ENCODE measurements at places on chromosomes 3 and 15.

DNA sequence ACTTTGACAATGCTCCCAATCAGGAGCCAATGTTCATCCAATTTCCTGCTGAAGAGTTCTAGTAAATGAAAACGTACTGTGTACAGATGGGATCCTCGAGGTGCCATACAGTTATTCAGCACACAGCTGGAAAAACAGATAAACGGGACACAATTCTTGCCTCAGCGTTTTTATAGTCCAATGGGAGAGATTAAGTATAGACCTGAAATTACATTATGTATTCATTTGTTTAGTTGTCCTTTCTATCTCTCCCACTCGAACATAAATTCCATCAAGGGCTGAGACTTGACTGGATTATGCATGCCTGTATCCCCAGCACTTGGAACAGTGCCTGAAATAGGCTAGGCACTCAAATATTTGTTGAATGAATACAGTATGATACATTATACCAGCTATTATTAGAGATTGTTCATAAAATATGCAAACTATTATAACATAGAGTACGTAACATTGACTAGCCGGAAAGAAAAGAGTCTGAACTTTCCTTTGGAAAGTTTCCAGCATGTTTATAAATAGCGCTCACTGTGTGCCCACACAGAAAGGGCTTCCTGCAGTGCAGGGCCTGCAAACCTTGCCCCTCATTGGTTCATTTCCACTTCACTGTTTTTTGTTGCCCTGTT, 27.4 kb upstream of the SNTN start:
- no peak for DNase-seq

- DNase-seq = no peak
Observed at GRCh38 chr3:124118397-124118796, 126.5 kb upstream of the ROPN1 start.

DNA sequence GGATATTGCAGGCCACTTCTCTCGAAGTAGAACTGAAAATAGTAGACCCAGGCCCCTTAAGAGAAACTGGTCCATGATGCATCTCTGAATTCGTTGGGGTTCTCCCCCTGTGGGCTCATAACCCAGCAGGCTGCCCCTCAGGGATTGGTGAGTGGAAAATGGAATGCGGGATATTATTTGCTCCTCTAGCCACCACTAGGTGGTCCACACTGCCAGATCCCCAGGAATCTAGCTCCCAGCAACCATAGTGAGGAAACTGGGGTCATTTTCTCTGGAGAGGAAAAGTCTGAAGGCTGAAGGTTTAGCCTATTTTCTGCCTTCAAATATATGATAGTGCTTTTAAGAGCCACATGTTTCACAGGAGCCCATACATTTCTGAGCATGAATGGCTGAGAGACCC, 6.7 kb downstream of the CX3CR1 start:
- no peak for DNase-seq

- DNase-seq = no peak
Observed at GRCh38 chr15:30675126-30675525, 49.2 kb downstream of the ARHGAP11B start.

GRCh38 chr3:52091586-52092270, 35.4 kb upstream of the DUSP7 start:
- no peak for DNase-seq

DNA sequence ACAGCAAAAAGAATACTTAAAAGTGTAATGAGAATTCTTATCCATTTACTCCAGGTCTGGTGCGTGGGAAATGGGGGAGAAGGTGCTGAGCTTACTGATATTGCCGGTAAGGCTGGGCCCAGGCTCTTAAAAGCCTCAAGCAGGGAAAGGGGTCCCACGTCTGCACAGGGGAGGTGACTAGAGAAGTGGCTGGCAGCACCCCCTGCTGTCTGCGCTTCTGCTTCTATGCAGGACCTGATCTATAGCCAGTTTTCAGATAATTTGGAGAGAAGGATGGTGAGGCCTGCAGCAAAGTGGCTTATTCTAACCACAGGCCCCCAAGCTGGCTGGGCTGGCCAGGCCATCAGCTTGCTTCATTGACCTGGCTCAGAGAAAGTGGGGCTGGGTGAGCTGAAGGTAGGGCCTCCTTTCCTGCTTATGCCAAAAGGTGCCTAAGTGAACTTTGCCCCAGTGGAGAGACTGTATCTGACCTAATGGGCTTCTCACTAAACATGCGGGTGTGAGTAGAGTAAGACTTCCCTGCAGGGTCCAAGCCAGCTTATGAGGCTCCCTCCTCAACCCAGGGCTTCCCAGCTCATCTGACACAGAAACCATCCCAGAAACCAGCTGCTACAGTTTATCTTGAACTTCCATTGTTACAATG, 30.9 kb upstream of the ATP1B3 start:
- no peak for DNase-seq

DNA sequence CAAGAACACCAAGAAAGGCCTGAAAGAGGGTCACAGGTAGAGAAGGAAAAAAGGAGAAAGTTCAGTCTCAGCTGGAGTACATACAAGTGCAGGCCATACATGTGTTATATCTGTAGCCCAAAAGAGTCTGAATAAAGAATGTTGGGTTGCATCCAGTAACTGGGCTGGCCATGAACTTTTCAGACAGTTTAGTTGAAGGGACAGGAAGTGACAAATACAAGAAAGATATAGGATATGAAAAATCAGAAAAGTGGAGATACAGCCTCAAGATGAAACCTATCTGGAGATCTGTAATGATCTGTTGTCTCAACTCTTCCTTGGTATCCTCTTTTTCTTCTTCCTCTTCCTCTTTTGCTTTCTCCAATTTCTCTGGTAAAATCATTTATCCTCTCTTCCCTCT, 671.7 kb downstream of the MECOM start:
- no peak for DNase-seq

- no peak for DNase-seq
Observed at GRCh38 chr3:11655196-11655928, 11.6 kb upstream of the VGLL4 start.

DNA sequence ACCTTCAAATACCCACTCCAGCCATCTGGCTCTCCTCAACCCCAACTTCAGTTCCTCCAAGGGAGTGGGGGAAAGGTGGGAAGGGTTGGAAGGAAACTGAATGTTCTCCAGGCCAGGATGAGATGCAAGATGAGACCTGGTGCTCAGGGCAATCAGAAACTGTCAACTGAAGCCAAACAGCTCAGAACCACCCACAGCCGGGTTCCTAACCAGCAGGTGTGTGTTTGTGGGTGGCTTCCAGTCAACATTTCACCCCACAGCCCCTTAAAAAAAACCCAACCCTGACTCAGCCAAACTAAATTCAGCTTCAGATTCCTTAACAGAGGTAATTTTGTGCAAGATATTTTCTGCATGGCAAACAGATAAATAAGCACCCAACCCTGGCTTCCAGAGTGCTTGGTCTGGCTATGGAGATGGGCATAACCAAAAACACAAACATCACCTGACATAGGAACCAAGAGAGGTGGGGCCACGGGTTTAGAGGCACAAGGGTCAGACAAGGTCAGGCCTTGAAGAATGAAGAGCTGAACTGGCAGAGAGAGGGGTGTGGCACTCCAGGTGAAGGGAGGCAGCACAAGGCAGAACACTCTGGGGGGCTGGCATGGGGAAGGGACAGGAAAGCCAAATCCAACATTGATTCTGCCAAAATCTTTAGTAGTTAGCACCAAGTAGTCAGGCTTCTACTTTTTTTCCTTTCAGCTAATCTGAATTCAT, 34.7 kb downstream of the ZNF445 start:
- DNase-seq = no peak

DNA sequence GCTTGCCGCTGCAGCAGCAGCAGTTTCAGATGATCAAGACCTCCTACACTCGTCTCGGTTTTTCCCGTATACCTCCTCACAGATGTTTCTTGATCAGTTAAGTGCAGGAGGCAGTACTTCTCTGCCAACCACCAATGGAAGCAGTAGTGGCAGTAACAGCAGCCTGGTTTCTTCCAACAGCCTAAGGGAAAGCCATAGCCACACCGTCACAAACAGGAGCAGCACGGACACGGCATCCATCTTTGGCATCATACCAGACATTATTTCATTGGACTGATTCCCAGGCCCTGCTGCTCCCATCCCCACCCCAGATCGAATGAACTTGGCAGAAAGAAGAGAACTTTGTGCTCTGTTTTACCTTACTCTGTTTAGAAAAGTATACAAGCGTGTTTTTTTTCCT, 17.6 kb downstream of the CALML4 start:
- DNase-seq = no peak

DNA sequence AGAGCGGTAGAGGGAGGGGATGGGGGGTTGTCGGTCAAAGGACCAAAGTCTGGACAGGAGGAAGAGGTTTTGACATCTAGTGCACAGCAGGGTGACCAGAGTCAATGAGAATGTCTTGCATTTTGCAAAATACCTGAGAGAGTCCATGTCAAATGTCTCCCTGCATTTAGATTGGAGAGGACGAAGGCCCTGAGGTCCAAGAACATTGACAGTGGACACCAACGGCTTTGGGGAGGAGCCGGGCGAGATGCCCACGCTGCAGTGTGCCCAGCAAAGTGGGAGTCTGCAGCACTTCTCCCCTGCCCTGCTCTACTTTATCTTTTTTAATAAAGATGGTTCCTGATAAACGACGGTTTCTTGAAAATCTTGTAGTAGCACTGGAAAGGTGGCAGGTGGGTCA, 67.4 kb upstream of the TAMM41 start:
- no peak for DNase-seq

DNA sequence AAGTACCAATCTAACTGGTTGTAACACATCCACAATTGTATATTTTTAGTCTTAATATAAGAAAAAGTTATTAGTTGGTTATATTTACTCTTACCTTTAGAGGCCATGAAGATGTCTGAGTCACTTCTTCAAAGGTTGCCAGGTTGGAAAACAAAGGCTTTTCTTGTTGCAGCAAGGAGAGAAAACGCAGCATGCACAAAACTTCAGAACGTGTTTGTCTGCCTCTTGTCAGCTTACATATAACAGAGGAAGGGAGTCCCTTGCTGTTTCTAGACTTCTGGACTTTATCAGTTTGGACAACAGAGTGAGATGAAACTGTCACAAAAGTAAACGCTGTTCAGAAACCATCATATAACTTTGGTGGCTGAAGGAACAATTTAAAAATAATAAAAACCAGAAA, at the start of gene PLSCR5:
PLSCR5 (minus strand) TSS at position 241 of the 400 bp plus-strand sequence; CDS start at position 107, 134 bp downstream.
- DNase-seq = no peak

DNA sequence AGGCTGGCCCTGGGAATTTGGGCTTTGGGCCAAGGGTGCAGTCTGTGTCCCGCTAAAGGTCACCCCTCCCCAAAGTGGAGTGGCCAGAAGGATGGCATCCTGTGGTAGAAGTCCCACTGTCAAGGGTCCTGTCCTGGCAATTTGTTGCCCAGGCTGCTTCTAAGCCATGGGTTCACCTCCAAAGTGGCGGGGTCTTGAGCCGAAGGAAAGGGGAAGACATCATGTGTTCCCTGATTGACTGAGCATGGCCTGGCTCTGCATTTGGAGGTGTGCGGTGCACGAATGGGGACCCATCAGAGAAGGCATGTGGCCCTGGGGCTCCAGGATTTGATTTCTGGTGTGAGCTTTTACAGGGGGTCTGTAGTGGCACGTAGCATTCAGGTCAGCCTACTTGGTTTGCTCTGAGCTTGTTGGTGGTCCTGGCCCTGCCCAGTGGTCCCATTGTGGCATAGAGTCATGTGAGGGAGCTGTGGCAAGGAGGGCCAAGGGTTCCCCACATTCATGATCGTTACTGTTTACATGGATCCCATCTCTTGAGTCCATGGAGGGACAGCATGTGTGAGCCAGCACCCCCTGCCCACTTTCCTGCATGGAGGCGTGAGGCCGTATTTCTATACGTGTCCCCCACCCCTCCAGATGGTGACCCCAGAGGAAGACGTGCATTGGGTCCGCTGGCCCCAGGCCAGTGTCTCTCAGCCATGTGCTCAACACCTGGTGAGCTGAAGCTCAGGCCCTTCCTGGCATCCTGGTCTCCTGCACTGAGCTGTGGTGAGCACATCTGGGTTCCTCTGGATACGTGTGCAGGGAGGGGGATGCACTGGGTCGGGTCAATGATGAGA, 225.1 kb downstream of the SNRPN start:
- DNase-seq = no peak

- no peak for DNase-seq
Observed at GRCh38 chr3:16498130-16498890, 15.2 kb downstream of the RFTN1 start.
